ENCODE measurements at places on chromosomes 6 and 20. TPM values are rescaled to one million over a fixed set of nuclear protein-coding genes. Genes with fewer than 3 reads are reported as not detected.

DNA sequence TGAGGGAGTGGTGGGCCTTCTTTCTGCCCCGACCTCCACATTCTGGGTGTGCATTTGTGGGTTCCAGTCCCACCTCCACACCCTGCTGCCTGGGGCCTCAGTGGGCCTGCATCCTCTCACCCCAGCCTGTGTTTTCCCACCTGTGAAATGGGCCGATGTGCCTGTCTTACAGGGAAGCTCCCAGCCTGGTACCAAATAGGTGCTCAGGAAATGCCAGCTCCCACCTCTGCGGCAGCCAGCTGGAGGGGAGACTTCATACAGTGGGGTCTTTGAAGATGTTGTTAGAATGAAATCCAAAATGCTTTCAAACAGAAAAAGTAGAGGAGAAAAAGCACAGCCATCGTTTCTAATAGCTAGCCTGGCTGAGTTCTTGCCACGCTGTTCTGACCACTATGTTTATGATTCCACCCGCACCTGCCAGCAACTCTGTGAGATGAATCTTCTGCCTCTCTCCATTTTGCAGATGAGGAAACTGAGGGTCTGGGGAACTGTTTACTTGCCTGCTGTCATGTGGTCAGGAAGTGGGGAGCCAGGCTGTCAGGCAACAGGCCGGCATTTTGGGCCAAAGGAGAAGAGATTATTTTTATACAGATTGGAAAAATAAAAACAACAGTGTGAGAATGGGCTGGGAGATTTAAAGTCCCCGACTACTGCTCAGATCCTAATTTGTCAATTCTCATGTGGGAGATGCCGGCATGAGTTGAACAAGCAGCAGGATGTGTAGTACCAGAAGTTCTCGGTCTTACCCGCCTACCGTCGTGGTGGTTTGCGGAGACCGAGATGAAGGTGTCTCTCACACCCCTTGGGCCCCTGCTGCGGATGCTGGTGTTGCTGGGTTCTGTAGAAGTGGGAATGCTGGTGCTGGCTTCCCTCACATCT is 4.6 kb downstream of the TMEM181 start:
- no peak for DNase-seq

DNA sequence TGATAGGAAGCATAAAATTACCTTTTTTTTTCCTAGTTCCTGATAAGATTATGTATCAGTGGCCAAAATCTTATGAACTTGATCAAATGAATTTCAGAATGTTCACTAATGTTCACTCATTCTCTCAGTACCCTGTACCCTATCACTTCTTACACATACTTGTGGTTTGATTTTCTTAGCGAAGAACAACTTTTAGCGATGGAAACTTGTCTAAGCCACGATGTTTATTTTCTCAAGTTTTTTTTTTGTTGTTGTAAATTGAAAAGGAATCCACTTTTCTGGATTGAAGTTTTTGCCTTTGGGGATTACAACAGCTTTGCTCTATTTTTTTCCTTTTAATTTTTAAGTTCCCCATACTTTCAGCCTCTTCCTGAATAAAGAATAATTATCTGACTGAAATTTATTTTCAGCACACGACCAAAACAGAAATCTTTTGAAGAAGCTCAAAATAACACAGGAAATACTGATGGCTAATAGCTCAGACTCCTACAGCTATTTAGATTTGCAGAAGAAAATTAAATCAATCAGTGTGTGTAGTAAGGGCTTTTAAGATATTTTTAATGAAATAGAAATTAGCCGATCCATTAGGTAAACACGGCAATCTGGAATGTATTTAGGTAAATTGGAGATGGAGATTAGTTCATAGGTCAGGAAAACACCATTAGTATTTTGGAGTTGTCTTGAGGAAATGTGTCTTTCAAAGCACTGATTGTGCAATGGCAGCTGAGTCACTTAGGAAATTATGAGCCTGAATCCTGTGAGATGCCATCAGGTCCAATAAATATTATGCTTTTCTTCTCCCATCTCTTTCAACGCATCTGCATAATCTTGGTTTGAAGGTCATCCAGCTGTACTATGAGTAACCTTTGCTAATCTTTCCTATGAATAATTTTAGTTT is 217.5 kb downstream of the GJA1 start:
- no peak for DNase-seq

DNA sequence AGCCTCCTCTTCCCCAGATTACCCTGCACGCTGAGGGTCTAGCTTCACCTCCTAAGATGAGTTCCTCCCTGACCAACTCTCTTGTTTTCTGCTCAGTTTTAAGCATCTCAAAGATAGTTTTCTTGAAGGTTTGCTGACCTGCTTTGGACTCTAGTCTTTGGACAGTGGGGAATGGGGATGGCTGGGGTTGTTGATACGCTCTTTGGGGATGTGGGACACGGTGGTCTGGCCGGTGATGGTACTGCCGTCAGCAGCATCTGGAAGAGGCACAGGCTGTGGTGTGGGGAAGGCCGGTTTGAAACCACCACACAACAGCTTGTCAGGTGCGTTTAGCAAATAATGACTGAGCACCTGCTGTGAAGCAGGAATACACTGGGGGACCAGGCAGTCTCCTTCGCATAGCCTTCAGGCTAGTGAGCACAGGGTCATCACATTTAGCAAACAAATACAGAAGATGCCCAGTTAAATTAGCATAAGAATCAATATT is 94.1 kb downstream of the TMEM242 start:
- DNase-seq: no peak

The C6orf15 gene
- not detected for polyA plus RNA-seq

DNA sequence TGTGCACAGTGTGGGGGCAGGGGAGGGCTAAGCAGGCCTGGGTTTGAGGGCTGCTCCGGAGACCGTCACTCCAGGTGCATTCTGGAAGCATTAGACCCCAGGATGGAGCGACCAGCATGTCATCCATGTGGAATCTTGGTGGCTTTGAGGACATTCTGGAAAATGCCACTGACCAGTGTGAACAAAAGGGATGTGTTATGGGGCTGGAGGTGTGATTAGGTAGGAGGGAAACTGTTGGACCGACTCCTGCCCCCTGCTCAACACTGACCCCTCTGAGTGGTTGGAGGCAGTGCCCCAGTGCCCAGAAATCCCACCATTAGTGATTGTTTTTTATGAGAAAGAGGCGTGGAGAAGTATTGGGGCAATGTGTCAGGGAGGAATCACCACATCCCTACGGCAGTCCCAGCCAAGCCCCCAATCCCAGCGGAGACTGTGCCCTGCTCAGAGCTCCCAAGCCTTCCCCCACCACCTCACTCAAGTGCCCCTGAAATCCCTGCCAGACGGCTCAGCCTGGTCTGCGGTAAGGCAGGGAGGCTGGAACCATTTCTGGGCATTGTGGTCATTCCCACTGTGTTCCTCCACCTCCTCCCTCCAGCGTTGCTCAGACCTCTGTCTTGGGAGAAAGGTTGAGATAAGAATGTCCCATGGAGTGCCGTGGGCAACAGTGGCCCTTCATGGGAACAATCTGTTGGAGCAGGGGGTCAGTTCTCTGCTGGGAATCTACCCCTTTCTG is 44.0 kb upstream of the TTPAL start:
- no peak for DNase-seq

DNA sequence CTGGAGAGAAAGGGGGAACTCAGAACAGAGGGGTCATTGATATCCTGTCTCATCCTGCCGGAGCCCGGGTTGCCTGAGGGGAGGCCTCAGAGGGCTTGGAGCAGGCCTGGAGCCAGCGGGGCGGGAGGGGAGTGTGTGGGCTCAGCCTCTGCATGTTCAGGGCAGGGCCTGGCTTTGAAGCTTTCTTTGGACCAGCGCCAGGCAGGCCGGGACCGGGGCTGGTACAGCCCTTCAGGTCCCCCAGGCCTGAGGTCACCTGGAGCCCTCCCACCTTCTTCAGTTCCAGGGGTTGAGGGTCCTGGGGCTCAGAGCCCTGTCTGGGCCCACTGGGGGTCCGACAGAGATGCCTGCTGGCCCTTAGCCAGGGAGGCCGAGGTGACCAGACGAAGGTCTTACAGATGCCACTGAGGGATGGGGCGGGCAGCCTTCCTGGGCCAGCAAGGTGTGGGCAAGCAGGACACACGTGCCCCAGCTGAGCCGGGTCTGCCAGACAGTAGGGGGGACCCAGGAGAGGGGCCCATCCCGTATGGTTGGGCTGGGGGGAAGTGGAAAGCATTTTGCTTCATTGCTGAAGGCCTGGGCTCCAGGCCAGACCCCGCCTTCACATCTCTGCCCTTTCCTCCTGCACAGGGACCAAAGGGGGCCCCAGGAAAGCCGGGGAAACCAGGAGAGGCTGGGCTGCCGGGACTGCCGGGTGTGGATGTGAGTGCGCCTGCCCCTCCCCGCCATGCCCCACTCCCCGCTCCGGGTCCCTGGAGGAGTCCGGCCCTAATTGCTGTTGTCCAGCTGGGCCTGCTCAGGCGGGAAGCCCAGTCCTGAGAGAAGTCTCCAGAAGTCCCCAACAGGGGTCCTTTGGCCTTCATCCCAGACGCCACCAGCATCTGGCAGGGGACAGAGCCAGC is 2.0 kb downstream of the COL9A3 start:
- peak; percentile 78 for DNase-seq

GRCh38 chr6:85983032-85983659 is 340.5 kb upstream of the SYNCRIP start:
- DNase-seq: no peak

- no peak for DNase-seq
Measured at GRCh38 chr6:111844921-111845320, 28.3 kb downstream of the FYN start.

The DSP gene
- polyA plus RNA-seq: 60.2 TPM

GRCh38 chr6:90425161-90425641 is 128.6 kb upstream of the BACH2 start:
- no peak for DNase-seq
